ENCODE measurements at places on chromosomes 12 and 14. TPM values are rescaled to one million over a fixed set of nuclear protein-coding genes. Genes with fewer than 3 reads are reported as not detected.

SLC7A8 gene
- total RNA-seq: 1.2 TPM

DNA sequence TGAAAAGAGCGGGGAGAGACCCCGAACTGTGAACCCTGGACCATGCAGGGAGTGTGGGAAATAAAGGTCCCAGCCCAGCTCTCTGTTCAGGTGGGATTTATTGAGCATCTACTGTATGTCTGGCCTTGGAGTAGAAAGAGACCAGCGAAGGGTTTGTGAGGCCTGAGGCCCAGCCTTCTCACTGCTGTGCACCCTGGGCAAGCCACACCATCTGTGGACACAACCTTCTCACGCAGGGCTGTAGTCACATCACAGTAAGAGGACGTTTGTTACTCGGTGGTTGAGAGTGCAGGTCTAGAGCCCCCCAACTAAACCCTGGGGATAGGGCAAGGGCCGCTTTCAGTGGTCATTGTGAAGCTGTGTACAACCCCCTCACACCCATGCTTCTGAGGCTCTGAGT is 18.2 kb downstream of the FAM222A start:
- no peak for DNase-seq

GRCh38 chr12:16449459-16449858 is 102.0 kb downstream of the MGST1 start:
- no peak for DNase-seq

- no peak for DNase-seq
These were observed 96.2 kb downstream of the ITPR2 start for GRCh38 chr12:26736563-26737486.

GRCh38 chr12:54016478-54016964 is 7.7 kb downstream of the HOXC8 start:
- DNase-seq: no peak

DNA sequence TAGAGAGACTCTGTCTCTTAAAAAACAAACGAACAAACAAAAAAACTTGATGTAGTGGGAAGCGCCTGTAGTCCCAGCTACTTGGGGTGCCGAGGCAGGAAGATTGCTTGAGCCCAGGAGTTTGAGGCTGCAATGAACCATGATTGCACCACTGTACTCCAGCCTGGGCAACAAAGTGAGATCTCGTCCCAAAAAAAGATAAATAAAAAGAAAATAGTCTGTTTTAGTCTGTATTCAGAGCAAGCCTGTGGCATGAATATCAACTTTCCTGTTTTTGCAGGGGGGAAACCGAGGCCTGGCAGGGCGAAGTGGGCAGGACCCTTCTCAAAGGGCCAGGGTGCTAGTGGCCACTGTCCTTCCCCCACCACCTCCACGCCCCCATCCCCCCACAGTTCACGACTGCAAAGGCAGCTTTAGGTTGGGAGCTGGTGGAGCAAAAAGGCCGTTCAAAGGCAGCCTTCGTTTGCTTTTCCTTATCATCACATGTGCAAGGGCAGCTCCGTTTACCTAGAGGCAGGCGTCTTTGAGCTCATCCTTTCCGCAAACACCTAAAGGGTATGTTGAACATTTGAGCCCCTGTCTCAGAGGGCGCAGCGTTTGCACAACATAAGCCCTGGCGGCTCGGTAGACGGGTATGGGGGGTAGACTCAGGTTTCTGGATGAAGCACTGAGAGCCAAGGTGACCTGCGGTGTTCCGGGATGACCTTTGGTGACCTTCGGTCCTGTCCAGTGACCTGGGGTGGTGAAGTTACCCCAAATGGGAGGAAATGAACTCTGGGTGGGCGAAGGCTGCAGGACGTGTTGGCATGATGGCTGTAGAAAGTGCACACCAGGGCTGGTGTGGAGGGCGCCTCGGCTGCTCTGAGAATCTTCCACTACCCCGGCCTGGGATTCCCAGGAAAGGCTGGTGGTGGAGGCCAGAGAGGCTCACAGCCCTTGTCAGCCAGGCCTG is 8.7 kb upstream of the MEG3 start:
- DNase-seq: no peak

TROAP gene
- 8.5 TPM for total RNA-seq

EPS8 gene
- total RNA-seq: 129 TPM

FAR2 gene
- total RNA-seq: 96.7 TPM

Data from stomach (tissue), 19 donors.